ENCODE measurements at places on chromosomes 4 and X.

DNA sequence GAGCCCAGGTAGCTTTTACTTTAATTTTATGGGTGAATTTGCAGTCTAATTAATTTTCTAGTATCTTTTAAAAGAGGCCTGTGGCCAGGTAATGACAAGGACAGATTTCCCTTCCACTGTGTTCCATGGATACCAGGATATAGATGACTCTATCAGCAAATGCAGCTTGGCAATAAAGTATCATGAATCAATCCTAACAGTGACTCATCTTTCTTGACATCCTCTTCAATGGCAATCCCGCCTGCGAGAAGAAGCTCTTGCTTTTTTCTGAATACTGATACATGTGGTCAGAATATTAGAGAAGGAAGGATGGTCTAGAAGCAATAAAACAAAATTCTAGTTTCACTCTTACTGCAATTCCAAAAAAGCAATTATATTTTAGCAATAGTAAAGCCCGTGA lies 267.8 kb downstream of the DTHD1 start:
- DNase-seq: no peak

DNA sequence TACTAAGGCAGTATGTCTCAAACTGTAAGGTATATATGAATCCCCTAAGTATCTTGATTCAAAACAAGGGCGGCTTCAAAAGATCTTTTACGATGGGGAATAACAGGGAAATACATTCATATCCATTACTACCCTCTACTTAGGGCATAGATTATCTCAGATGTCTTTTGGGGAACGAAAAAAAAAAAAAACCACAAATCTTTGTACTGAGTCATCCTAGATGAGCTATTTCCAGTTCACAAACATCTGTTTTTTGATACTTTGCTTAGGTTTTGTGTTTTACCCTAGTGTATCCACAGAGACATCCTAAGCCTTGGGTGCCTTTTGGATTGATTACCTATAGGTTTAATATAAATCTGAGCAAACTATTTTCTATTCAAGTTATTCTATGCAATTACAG lies 457.2 kb downstream of the NLGN4X start:
- DNase-seq: no peak

GRCh38 chr4:154739111-154739510 lies 4.7 kb upstream of the LRAT start:
- no peak for DNase-seq

GRCh38 chrX:106921637-106922036 lies 1.4 kb downstream of the CLDN2 start:
- DNase-seq: no peak

DNA sequence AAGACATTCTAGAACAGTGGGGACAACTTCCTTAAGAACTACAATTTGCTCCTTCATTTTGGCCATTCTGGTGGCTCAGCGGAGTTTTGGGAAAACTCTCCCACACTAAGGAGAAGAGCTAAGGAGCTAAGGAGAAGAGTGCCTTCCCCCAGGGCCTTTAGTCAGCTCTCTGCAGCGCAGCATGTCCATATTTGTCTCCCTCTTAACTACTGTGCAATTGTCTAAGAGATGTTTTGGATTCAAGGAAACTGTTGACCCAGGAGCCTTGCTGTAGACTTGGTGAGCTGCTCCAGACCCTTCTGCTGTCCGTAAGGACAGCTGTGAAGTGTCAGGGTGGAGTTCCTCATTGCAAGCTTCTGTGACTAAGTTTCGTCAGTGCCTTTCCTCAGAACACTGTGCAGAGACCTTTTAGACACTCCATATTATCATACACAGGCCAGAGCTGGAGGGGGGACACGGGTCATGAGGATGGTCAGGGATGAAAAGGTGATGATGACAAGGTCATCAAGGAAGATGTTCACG lies 179.0 kb downstream of the NHS start:
- DNase-seq: no peak

GRCh38 chr4:113666386-113667114 lies 95.0 kb downstream of the CAMK2D start:
- DNase-seq: no peak
